CD8-positive, alpha-beta memory T cell (primary cell): ENCODE measurements at places on chromosomes 2 and 18.
A peak's percentile ranks its signal among the peaks of the same experiment; 100 is the strongest.

DNA sequence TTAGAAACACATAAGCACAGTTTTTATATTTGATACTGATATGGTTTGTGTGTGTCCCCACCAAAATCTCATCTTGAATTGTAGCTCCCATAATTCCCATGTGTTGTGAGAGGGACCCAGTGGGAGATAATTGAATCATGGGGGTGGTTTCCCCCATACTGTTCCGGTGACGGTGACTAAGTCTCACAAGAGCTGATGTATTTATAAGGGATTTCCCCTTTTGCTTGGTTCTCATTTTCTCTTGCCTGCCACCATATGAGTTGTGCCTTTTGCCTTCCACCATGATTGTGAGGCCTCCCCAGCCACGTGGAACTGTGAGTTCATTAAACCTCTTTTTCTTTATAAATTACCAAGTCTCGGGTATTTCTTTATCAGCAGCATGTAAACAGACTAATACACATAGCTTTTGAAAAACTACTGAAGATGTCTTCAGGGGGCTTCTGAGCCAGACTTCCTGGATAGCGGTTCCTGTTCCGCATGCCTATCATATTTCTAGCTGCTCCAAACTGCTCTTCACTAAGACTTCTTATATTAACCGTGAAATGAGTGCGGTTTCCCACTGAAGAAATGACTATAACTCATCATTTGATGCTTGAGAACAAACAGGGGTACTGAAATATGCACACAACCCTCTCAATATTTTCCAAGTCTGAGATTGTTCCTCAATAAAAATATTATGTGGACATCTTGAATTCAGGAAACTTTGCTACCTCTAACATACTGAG, 75.8 kb downstream of the SPHKAP start:
- no peak for DNase-seq

GRCh38 chr2:54669677-54670484, 53.6 kb upstream of the EML6 start:
- no peak for DNase-seq

DNA sequence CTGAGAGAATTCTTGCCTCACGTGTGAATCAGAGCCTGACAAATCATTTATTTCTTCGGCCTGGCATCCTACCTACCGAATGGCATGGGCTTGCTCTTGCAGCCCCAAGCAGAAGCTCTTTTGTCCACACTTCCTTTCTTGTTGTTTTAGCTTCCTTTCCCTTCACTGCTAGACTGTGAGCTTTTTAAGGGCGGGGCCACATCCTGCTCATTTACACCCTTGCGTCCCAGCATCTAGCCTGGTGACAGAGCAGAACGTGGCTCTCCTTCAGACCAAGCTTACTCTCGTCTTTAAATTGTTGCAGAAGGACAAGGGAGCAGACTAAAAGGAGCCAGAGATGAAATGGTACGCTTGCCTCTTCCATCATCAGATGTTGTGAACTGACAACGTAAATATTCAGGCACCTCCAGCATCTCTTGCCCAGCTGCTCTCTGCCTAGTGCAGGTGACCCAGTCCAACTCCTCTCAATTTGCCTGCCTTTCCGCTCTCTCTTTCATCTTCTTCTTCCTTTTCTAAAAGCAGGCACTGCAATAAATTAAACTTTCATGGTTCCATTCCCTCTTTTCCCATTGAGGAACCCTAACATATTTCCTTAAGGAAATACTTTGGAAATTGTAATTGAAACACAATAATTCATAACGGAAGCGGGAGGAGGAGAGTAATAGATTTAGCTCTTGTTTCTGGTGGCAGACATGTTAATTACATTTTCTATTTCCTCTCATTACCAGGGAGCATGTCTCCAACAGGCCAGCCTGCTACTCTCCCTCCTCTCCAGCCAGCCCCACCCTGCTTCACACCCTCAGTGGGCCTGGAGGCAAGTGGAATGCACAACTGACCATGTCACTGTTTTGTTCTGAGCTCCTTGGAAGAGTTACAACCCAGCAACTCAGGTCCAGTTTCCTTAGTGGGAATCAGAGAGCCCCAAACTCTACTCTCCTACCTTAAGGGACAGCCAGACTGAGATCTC, 228.1 kb upstream of the TRIB2 start:
- DNase-seq = peak; percentile 64

- DNase-seq = no peak
Measured at GRCh38 chr18:44579028-44579702, 101.5 kb upstream of the SETBP1 start.

DNA sequence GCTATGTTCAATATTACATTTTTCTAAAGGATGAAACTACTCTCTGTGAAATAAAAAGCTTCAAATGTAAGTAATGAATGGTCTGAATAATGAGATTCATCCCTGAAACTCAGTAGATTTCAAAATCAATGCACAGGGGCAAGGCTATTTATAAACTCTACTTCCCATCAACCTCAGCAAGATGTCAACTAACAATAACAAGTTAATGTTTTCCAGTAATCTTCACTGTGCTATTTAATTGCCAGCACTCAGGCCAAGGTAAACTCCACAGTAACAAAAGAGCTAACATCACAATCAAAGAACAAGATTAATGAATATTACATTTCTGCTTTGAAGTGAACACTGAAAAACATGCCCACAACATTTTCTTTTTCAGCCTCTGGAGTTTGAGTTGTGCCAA, 144.3 kb upstream of the ZFP36L2 start:
- no peak for DNase-seq

DNA sequence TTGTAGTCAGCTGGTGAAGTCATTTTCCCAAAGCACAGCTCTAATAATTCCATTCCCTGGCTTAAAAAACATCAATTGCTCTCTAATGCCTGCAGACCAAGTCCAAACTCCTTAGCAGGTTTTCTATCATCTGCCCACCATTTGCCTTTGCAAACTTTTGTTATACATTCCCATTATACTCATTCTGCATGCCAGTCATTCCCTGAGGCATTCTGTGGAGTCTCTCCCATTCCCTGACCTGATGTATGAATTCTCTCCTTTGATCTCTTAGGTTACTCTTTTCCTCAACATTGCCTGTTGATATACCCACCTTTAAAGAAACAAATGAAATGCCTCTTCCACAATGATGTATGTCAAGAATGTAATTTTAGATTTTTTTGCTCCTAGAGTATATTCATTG, 852.0 kb upstream of the FSHR start:
- no peak for DNase-seq

- no peak for DNase-seq
Measured at GRCh38 chr2:202251494-202251893, 13.1 kb upstream of the SUMO1 start.

GRCh38 chr2:170408461-170409163, 230.7 kb downstream of the MYO3B start:
- DNase-seq = no peak

DNA sequence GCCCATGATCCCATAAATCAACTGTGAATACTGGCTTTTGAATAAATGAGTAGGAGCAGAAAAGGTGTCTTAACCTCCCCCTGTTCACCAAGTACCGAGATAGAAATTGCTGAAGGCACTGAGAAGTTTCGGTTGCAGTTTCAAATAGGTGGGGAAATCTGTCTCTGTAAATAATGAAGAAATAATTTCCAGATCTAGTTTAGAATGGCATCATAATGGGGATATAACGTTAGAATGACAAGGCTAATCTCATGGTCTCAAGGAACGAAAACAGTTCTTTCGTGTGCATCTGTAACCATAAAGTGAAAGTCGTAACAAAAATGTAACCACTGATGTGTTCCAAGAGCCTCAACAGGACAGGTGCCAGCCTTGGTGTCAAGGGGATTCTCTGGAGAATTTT, 49.9 kb upstream of the TMEM18 start:
- no peak for DNase-seq

DNA sequence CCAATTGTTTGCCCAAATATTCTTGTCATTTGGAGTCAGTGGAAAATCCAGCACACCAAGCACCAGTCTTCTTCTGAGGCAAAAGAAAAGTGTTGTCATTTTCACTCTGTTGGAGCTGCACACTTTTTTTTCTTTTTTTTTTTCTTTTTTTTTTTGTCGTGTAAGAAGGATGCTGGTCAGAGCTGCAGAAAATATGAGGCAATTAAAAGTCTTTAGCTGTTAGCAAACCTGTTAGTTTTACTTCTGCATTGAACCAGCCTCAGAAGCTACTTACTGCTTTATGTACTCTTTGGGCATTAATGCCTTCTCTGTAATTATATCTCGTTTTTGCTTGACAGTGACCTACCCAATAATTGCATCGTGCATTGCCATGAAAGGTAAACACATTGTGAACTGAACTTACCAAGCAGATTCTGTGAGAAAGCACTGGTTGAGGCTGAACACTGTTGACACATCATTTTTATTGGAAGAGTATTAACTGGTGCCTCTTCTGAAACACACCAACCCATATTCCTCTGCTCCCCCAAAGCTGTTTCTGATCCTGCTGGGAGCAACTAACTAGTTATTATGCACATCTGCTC, 165.4 kb downstream of the CAPN13 start:
- DNase-seq = no peak

DNA sequence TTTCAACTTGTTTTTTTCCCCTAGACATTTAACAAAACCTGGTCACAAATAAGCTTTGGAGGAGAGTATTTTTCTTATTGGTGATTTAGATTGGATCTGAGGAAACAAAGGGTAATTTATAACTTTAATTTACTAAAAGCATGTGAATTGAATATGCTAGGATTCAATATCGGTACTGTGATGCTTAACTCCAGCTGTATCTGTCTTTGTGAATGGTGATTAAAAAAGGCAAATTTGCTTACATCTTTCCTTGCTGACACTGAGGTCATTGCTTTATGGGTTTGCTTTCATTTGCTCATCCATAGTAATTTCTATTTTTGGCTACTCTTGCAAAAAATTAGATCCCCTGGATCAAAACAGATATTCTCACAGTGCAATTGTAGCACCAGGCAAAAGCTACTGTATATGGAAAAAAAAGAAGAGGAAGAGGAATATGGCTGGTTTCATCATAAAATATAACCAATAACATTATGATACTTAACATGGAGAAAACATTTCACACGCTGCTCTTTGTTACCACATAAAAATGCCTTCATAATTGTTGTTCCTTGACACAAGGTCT, 832.0 kb upstream of the ZEB2 start:
- DNase-seq = no peak

GRCh38 chr2:54402350-54402749, 53.8 kb upstream of the SPTBN1 start:
- no peak for DNase-seq

- DNase-seq = no peak
Measured at GRCh38 chr2:202014318-202014717, 19.3 kb upstream of the FZD7 start.

DNA sequence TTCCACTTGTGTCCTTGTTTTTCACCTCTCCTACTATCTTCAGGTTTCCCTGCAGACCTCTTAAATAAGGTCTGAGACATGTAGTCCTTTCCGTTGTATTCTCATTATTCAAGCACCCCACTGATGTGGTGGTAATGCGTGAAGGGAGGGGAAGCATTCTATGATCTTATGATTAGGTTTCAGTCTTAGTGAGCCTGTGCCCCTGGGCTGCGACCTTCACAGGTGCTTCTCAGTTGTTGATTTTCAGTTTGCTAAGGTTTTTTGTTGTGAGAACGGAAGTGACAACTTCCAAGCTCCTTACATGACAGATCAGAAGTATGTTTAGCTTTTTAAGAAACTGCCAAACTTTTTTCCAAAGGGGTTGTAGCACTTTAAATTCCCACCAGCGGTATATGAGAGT, 41.3 kb downstream of the VPS54 start:
- DNase-seq = no peak

DNA sequence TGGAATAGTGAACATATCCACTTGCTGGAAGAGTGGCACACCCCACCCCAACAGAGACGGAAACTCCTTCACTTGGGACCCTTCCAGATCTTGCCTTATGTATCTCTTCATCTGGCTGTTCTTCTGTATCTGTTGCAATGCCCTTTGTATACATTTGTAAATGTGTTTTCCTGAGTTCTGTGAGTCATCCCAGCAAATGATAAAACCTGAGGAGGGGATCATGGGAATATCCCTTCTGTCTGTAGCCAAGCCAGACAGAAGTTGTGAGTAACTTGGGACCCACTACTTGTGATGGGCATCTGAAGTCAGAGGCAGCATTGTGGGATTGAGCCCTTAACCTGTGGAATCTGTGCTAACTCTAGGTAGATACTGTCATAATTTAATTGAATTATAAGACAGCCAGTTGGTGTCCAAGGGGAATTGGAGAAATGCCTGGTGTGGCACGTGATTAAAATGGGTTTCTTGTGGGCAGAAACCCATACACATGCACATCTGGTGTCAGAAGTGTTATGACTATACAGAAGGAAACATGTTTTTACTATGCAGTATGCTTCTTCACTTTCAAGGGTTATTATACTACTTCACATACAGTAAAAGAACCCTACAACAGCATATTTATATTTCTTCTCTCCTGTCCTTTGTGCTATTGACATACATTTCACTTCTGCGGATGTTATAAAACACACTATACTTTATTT, 32.3 kb upstream of the TMEM247 start:
- DNase-seq = no peak

DNA sequence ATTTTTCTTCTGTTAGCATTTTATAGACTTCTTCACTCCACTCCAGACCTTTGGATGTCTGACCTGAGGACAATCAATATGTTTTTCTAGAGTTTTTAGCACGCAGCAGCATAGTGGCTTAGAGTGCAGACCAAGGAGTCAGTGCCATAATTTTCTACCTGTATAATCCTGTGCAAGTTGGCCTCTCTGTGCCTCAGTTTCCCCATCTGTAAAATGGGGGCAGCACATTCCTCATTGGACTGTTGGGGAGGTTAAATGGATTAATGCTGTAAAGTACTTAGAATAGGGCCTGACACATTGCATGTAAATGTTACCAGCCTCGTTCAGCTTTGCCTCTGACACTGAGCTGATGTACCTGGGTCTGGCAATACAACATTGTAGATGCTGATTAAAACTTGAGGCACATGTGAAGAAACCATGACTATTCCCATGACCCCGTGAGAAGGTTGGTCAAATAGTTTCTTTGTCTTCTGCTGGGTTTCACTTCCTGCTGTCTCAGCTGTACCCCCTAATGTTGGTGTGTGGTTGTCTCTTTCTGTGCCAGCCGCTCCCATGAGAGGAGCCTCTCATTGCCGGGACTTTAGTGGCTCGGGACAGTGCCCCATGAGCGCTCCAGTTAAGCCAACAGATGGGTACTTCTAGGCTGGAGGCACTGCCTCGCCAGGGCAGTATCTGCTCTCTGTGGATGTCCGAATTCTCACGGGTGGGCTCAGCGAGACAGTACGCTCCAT, 125.3 kb downstream of the SH3RF3 start:
- no peak for DNase-seq
